ENCODE measurements at places on chromosomes 7 and 10.

DNA sequence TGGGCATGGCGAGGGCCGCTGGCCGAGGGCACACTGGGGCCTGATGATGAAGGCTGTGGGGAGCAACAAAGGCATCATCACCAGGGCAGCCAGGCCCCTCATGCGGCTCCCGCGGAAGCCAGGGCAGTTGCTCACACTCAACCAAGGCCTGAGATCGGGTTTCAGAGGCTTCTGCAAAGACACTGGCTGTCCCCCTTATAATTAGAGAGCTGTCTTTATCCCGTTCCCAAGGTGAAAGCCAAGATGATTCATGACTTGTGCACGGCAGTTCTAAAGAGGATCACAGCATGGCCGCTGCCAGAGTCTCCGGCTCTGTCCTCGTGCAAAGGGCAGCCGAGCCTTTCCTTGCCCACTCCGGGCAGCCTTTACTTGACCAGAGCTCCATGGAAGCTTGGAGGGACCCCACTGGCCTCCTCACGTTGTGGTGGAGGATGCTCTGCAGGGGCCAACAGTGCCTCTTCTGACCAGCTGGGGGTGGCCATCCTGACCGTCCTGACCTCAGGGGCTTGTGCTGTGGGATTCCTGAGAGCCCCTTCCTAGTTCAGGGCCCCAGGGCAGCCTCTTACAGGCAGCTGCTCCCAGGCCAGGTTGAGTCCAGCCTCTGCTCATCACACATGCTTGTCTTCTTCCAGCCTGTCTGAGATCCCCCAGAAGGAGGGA lies 82.3 kb downstream of the PRKAG2 start:
- no peak for DNase-seq

DNA sequence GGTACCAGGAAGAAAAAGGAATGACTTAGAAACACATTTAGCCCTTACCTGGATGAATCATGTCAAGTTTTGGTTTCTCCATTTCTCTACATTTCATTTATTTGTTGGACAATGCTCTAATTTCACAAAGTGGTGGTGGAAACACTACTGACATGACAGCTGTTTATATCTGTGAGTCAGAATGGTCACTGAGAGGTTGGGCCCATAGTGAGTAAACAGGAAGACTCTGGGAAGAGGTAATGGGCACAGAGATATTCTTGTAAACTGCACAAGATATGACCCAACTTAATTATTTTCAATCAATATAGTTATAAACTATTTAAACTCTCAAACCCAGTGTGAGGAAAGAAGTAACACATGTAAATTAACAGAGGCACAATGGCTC lies 176.3 kb upstream of the MEOX2 start:
- DNase-seq, result no peak

DNA sequence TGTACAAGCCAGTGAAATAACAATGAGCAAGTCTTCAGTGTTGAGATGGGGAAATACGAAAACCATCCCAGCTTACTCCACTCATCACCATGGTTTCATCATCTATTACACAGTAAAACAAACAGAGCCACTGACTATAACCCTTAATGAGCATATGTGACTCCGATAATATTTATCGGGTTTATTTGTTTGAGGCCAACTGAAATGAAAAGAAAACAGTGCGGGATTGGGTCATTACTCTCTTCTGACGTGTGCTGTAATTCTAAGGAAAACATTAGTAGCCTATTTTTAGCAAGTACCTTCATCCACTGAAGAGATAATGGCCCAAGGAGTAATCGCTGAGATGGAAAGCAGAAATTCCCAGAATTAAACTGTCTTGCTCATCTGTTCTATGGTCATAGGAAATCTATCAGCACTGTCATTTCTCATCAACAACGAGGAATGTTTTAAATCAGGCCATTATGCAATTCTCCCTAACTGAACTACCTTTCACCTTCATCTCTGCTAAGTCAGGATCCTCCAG lies 716.5 kb downstream of the INHBA start:
- no peak for DNase-seq

GRCh38 chr7:131602994-131603372 lies 46.6 kb upstream of the PODXL start:
- DNase-seq, result no peak

DNA sequence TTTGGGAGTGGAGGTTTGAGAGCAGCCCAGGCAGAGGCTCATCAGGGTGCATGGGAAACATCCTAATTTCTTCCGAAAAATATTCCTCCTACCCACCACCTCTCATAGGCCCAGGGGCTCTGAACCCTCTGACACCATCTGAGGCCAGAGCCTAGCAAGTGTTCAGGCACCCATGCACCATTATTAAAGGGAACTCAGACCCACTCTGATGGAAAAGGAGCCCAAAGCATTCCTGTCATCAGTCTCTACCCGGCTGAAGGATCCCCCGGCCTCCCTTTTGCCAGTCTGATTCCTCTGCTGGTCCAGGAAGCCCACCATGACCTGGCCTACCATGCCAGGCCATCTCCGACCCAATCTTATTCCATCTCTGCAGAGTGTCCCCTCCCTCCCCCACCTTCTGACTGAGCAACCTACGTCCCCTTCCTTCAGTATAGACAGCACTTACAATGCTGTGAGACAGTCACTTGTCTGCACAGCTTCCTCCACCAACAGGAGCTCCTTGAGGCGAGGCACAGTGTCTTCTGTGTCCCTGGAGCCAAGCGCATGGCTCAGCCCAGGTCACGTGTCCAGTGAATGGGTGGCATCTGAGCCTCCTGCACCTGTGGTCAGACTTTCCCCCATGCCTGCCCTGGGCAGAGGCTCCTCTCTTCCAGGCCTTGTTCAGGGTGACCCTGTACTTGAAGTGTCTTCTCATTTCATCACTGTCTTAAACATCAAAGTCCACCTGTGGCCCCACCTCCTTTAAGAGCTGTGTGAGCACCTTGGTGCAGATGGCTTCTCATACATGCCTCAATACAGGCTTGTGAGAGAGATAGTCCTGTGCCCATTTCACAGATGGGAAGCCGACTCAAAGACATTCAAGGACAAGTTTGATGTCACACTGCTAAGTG lies 889 bp upstream of the GPR15LG start:
- DNase-seq, result no peak

- no peak for DNase-seq
These were observed 78.3 kb downstream of the PRTFDC1 start for GRCh38 chr10:24874133-24874532.

- no peak for DNase-seq
These were observed 93.8 kb downstream of the PRTFDC1 start for GRCh38 chr10:24858288-24859270.

DNA sequence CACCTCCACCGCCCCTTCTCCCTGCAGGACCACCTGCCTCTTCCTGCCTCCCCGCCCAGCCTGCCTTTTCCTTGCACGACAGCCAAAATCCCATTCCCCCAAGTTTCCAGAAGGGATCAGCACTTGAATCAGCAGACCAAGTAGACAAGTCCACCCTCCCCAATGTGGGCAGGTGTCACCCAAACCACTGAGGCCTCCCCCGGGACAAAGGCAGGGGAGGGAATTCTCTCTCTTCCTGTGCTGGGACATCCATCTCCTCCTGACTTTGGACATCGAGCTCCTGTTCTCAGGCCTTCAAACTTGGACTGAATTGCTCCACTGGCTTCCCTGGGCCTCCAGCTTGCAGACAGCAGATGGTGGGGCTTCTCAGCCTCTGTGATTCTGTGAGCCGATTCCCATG lies 21.6 kb upstream of the PSMG3 start:
- no peak for DNase-seq

GRCh38 chr7:110960811-110961210 lies 130.1 kb upstream of the LRRN3 start:
- no peak for DNase-seq

DNA sequence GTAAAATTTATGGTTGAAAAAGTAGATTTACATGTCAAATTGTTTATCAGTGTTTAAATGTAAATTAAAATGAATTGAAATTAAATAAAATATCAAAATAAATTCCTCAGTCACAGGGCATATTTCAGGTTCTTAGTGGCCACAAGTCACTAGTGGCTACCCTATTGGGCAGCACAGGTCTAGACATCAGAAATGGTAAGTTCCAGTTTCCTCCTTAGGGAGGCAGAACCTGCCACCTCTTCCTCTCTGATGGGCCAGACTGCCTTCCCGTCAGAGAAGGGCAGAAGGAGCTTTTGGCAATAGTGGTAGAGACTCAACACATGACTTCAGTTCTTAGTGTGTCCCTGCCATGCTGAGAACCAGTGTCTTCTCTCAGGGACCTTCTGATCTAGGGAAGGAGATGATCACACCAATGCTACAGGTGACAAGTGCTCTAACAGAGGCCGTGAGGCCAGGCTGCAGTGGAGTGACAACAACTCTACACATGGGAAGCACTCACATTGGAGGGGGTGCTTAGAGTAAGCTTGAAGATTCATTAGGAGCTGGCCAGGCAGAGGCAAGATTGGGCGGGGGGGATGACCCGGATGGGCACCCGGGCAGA lies 14.4 kb upstream of the PCBD1 start:
- DNase-seq, result no peak

- DNase-seq, result no peak
These were observed 135.3 kb upstream of the MEOX2 start for GRCh38 chr7:15821484-15822427.

GRCh38 chr7:27409776-27410175 lies 167.2 kb downstream of the EVX1 start:
- DNase-seq, result no peak

DNA sequence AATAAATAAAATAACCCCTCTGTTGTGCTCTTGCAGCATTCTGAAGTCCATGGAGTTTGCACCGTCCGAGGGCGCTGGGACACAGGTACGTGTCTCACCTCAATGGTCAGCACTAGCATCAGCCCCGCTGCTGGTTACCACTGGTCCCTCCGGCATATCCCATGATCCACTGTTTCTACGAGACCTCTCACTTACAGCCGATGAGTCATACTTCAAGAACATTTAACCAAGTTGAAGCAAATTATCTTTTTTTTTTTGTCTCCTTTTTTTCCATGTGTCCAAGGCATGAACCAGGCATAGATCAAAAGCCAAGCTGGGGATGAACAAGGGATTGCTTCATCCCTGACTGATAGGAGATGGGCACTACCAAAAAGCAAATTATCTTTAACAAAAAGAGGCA lies 92.9 kb upstream of the SH2B2 start:
- no peak for DNase-seq

DNA sequence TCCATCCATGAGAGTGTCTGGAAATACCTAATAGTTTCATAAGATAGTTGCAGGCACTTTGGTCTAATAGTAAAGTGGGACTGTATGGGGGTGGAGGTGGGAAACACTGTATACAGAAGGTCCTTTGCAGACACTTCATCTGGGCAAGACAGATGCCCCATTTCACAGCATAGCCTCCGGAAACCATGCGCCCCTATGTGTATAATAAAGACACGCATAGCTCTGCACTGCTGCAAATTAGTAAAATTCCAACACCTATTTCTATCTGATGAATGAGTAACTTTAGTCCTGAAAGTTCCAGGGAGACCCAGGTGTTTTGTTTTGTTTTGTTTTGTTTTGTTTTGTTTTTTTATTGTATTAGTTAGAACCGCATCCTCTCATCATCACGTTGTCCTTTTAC lies 187.1 kb downstream of the CREB5 start:
- DNase-seq, result no peak

Measured in activated T-cell treated with anti-CD3 and anti-CD28 coated beads for 1 hour (primary cell).